ENCODE measurements at places on chromosomes 4 and X.
A peak's percentile ranks its signal among the peaks of the same experiment; 100 is the strongest.

GRCh38 chr4:1136048-1136447, 22.7 kb upstream of the RNF212 start:
- peak; percentile 29 for DNase-seq

DNA sequence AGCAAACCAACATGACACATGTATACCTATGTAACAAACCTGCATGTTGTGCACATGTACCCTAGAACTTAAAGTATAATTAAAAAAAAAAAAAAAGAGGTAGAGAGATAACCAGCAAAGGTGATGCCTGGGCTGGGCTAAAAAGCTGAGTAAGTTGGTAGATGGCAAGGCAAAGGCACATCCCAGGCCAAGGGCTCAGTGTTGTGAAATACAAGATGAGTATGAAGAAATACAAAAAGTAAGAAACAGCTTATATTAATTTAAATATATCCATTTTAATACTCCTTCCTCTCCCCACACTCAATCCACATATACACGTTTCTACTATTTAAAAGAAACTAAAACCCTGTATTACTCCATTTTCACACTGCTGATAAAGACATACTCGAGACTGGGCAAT, 25.8 kb downstream of the TEC start:
- no peak for DNase-seq

DNA sequence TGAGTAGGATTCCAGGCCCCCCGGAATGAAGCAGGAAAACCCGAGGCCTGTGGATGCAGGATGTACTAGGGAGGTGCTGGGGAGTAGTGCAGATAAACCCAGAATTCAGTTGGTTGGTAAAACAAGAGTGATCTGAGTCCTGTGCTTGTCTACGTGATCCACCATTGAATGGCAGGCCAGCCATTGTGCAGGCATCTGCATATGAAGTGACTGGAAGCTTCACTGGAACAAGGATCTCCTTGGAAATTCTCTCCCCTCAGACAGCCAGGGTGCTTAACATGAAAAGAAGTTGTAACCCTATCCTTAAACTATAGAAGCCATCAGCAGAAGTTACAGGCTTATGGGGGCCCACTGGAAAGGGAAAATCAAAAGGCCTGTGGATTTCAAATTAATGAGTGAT, 656 bp upstream of the GSPT2 start:
- DNase-seq, result no peak

GRCh38 chr4:78312989-78313753, 238.4 kb upstream of the ANXA3 start:
- DNase-seq, result no peak

- DNase-seq, result no peak
These were observed 382.0 kb downstream of the MAGEB5 start for GRCh38 chrX:26597981-26598380.

DNA sequence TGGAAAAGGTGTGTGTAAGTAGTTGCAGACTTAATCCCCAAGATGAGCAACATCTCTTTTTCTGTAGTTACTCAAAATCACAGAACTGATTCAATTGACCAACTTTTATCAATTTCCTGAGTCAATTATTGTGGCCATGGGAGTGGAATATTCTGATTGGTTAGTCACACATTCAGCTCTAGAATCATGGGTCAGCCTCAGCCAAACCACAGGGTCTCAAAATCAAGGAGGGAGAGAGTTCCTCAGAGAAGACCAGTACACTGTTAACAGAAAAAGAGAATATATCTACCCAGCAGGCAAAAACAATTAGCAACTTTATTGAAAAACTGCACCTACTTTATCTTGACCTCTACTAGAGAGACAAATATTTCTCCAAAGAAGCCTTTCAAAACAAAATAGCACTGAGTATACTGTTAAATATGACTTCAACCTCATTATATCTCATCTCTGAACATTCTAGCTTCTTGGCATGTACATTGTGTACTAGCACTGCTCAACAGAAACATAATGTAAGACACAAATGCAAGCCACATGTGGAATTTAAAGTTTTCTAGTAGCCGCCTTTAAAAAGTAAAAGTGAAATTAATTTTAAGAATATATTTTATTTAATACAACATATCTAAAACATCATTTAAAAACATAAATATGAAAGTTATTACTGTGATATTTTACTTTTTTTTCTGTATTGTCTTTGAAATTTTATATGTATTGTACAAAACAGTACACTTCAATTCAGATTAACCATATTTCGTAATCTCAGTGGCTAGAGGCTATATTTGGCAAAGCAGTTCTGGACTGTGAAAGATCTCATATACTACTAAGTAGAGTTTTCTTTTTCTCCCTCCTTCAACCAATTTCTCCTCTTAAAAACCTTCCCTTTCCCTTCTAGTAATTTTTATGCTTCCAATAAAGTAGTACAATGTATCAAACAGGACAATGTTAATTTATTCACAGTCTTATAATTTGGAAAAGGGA, 11.8 kb upstream of the LCORL start:
- DNase-seq, result no peak

DNA sequence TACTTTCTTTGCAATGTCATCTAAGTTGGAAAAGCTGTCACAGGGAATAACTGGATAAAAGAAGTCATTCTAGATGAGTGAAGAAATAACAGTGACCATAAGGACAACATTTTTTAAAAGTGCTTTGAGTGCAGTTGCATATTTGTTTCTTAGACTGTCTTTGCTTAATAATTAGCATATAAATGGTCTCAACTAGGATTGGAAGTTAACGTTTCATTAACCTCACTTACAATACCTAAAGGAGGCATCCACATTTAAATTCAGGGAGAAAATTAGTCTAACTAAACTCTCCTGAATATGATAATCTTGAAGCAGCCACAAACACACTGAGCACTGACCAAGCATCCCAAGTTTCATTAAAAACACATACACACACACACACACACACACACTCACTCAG, 780.7 kb downstream of the PCDH18 start:
- DNase-seq, result no peak

DNA sequence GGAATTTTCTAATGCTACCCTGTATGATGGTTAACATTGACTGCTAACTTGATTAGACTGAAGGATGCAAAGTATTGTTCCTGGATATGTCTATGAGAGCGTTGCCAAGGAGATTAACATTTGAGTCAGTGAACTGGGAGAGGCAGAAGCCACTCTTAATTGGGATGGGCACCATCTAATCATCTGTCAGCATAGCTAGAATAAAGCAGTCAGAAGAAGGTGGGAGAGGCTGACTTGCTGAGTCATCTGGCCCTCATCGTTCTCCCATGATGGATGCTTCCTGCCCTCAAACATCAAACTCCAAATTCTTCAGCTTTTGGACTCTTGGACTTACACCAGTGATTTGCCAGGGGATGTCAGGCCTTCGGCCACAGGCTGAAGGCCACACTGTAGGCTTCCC, 878.5 kb downstream of the PCDH7 start:
- no peak for DNase-seq

DNA sequence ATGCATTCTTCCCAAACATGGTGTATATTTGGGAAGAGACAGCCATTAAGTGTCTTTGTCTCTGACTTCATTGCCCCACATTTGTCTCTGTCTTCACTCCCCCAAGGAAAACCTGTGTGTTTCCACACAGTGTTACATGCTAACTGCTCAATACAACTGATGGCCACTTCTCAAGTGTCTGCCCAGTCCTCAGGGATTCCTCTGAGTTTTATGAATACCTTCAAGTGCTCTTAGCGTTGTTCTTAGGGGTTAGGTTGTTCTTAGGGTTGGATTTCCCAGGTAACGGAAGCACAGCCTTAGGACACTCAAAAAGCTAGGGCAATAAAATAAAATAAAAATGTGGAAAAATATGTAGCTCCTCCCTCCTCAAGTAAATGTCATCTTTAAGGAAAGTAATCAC, 64.7 kb upstream of the PLAC8 start:
- DNase-seq, result no peak

DNA sequence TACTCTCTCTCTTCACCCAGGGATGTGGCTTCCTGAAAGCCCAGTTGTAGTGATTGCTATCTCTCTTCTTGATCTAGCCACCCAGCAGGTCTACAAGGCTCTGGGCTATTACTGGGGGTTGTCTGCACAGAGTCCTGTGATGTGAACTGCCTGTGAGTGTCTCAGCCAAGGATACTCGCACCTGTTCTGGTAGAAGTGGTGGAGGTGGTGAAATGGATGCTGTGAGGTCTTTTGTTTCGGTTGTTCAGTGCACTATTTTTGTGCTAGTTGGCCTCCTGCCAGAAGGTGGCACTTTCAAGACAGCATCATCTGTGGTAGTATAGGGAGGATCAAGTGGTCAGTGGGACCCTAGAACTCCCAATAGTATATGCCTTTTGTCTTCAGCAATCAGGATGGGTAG, 268.0 kb downstream of the GABRG1 start:
- no peak for DNase-seq

GRCh38 chr4:19756661-19757060, 495.0 kb upstream of the SLIT2 start:
- DNase-seq, result no peak

- no peak for DNase-seq
These were observed 150.5 kb downstream of the RNF150 start for GRCh38 chr4:140982613-140983340.

GRCh38 chrX:56975611-56976010, 19.7 kb downstream of the SPIN3 start:
- DNase-seq, result no peak

DNA sequence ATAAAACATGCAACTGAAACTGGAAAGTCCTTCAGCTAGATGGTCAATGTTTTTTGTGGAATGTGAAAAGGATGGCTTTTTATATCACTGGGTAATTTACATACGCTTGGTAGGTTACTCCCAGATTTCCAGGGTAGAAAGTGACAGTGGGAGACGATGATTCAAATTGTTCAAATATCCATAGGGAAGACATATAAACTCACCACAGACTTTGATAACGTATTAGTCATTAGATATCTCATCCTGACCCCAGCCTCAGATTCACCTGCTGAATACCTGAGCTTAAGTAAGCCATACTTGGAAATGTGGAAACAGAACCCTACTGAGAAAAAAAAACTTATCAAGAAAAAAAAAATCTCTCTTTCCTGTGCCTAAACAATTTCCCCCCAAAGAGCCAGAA, 169.4 kb downstream of the ZNF674 start:
- no peak for DNase-seq

GRCh38 chrX:66676990-66677389, 38.1 kb upstream of the EDA2R start:
- DNase-seq, result no peak

DNA sequence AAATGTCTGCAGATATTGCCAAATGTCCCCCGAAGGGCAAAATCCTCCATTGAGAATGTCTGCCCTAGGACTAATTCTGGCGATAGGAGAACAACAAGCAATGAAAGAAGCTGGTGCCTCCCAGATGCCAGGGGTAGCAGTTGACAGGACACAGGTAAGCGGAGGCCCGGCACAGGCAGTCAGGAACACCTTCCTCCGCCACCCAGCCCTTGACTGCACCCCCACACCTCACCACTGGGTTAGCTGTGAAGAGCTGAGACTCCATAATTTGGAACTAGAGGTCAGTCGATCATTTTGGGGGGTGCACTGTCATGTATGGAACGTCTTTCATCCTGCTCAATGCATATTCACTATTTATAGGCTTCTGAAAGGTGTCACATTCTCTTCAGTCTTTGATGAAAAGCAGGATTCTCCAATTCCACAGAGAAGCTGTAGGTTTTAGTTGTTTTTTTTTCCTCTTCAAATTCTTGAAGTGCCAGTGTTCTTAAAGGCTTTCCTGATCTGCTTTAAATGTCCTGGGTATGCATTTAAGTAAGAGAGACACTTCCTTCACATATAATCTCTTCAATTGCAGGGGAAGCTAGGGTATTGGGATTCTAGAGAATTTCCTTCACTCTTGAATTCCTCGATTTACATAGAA, 111.6 kb upstream of the ZFP42 start:
- no peak for DNase-seq

DNA sequence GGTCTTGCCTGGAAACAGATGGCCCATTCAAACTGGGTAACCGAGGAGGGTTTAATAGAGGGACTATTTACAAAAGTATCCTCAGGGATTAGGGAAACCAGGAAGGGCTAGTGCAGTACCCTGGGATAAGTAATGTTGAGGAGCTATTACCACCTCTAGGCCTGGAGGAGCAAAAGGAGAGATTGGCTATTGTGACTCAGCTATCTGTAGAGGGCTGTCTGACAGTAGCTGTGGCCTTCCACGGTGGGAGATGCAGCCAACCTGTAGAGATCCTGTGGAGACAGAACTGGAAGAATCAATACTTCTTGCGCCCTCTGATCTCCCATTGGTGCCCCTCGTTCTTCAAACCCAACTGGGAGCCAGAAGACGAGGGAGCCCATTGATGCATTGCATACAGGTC, 34.1 kb upstream of the RPS6KA3 start:
- DNase-seq, result no peak

GRCh38 chr4:164550989-164551712, 202.8 kb upstream of the SMIM31 start:
- no peak for DNase-seq

DNA sequence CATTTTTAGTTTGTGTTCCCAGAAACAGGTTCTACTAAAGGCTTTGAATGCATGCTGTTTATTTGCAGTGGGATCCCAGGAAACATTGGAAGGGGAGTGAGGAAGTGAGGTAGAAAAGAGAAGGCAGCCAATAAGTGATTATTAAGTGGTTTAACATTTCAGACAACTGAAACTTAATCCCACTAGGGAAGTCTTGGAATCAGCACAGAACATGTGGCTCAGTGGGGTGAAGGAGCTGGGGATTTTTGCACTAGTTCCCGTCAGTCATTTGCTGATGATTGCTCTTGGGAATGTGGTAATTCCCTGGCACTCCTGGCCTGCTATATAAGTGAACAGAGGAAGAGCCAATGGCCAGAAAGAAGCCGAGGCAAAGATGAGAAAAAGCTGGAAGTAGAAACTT, 1053.0 kb upstream of the IGFBP7 start:
- no peak for DNase-seq

GRCh38 chr4:3009422-3009821, 46.1 kb downstream of the GRK4 start:
- no peak for DNase-seq

DNA sequence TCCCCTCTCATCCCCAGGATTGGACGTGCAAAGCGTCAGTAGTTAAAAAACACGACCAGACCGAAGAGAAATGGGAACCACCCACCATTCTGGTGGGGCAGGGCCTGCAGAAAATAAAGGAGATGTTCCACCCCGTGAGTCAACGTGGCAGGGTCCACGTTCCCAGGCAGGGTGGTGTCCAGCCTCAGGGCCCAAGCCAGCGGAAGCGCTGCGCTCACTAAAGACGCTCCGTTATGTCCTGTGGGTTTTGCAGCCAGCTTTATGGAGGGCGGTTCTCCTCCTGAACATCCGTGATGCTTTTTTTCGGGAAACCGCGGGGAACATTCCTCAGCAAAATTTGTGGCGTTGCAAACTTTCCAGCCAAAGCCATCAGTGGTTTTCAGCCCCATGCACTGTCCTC, 93.4 kb upstream of the SHOX start:
- DNase-seq, result no peak

DNA sequence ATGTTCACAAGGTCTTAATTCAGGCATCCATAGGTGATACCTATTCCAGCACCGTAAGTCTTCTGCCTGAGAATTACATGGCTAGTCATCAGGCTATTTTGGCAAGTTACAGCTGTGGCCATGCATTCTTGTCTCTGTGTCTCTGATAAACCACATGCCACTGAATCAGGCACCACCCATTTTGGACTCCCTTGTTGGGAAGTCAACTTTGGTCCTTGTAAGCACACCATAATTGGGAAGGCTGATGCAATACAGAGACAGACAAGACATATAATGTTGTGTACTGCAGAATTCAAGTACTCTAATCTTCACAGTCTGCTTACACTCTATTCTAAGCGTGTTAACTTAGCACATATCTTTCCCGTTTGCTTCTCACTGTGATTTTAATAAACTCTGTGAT, 483.7 kb upstream of the FTHL17 start:
- no peak for DNase-seq
